HS-27A (cell line): ENCODE measurements at places on chromosomes 2 and 18.
A peak's percentile ranks its signal among the peaks of the same experiment; 100 is the strongest.

GRCh38 chr18:45910405-45911023 lies 56.6 kb downstream of the EPG5 start:
- DNase-seq, result peak; percentile 4

DNA sequence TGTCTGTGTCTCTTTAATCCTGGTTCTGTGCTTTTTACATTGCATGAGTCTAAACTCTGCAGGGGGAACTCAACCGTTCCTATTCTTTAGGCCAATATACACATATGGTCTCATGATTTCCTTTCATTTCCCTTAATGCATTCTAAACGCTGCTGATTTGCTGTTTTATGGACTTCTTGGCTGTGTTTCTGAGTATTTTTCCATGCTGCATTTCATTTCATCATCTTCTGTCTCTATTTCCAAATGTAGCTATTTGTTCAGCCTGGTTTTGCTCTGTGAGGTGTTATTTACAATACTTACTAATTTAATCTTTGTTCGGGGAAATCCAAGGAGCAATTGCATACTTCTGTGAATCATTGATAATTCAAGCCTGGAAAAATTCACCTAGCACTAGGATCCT lies 897.2 kb downstream of the TSN start:
- no peak for DNase-seq

DNA sequence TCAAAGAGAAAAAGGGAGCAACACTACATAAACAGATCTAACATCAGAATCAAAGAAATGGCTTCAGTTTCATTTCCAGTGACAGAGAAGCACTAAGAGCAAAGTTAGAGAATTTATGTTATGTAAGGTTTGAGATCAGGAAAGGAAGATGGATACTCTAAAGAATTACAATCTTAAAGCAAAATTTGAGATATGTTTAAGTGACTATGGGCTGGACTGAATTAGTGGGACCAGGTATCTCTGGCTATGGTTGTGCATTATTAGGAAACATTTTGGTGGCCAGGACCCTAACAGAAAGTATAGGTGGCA lies 208.2 kb downstream of the CCDC178 start:
- no peak for DNase-seq

- DNase-seq, result no peak
Measured at GRCh38 chr2:71856773-71857525, 290.7 kb downstream of the CYP26B1 start.

DNA sequence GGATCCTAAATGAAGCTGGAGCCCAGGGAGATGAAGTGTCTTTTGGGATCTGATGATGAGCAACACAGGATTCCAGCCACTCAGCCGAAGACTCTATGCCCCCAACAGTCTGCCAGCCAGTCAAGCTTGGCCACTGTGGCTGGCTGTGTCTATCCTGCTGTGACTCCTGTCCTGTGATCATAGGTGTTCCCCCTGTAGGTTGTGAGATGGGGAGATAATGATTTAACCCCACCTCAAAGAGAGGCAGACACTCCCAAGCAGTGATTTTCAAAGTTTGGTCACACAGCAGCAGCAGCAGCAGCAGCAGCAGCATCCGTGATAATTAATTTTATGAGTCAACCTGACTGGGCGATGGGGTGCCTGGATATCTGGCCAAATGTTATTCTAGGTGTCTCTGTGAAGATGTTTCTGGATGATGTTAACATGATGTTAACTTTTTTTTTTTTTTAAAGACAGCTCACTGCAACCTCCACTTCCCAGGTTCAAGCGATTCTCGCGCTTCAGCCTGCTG lies 21.4 kb upstream of the RHOB start:
- DNase-seq, result no peak

- DNase-seq, result no peak
Measured at GRCh38 chr2:138245310-138245709, 256.3 kb upstream of the SPOPL start.

- no peak for DNase-seq
Measured at GRCh38 chr2:101130081-101130480, 21.1 kb downstream of the TBC1D8 start.
